ENCODE measurements at places on chromosomes 7 and 10.

DNA sequence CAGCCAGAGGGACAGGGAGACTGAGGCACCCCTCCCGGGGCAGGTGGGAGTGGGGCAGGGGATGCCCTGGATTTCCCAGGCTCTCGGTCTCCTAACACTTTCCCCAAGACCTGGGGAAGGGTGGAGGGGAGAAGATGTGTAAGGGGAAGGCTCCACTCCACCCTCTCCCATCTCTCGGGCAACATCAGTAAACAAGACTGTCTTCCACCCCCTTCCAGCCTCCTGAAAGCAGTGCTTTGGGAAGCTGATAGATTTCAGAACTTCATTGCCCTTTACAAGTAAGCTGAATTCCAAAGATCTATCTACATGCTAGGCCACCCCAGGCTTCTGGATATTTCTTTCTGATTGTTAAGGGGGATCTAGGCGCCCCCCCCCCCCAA, 3.7 kb downstream of the FLNC start:
- no peak for DNase-seq

GRCh38 chr7:140261522-140261921, 84.7 kb upstream of the KDM7A start:
- DNase-seq = no peak

- DNase-seq = no peak
Observed at GRCh38 chr7:131627735-131628190, 71.3 kb upstream of the PODXL start.

- DNase-seq = peak; percentile 12
Observed at GRCh38 chr10:23344241-23344841, at the start of gene C10orf67. C10orf67 (minus strand) TSS chr10:23344797; CDS start chr10:23344774, 23 bp downstream.

DNA sequence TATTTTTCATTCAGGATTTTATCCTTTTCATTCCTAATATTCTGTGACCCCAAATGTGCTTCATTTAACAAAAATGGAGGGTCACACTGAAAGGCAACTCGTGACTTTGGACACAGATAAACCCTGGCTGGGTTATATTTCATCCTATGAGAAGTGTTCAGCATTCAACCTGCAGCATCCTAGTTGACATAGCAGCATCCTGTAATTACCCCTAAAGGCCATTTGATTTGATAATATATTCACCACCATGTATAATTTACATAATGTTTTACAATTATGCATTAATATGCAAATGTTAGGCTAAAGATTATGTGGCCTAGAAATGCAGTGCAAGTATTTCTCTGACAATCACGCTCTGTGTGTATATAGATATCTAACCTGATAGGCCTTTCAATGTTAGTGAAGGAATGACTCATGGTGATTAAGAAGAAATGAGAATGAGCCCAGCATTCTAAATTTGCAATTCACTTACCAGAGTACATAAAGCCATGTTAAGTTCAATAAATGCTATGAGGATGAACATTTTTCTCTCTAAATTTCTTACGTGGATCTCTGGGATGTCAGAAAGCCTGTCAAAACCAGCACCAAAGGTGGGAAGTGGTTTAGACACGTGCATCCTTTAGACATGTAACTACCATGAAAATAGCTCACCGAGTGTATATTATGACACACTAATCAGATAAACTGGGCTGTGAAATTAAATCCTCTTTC, 337.7 kb upstream of the AOAH start:
- DNase-seq = no peak

GRCh38 chr10:618229-618989, 71.1 kb downstream of the DIP2C start:
- DNase-seq = no peak

DNA sequence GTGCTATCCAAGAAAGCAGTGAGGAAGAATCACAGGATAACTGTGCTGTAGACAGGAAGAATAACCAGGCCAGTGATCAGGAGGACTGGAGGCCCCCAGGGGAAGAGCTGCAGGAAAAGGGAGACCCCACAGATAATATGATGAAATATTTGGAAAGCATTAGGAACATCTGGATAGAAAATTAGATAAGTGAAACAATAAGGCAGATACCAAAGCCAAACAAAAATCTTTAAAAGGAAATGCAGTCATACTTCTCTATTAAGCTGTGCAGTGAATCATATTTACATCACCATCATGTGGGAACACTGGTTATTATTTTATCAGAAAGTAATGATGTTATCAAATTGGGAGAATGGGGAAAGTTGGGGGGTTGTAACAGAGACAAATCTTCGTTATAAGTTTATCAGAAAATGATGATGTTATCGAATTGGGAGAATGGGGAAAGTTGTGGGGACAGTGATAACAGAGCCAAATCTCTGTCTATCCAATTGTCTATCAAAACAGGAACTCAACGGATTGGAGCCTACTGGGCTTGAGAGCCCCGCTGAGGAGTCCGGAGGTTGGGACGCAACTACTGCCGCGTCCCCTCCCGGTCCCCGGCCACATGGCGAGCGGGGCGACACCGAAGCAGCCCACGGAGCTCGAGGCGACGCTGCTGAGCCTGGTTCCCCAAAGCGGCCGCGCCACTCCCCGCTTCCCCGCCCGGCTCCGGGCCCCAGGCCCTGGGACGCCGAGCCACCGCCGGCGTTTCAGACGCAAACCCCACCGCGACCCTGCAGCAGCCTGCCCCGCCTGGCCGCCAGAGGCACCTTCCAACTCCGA, 14.0 kb upstream of the RALA start:
- DNase-seq = no peak

Measured in T-helper 9 cell (primary cell).